HFFc6 (cell line): ENCODE measurements at places on chromosomes 1 and 21. TPM values are rescaled to one million over a fixed set of nuclear protein-coding genes. Genes with fewer than 3 reads are reported as not detected.

- H3K4me3 ChIP-seq, result no peak overlapping the region
- peaks cover 24% of the 10 kb centered on the region for H3K36me3 ChIP-seq
- peaks cover 5% of the 10 kb centered on the region for H3K27me3 ChIP-seq
- no peak overlapping the region for H3K27ac ChIP-seq
- DNase-seq, result no peak
- peaks cover 6% of the 10 kb centered on the region; the same call in 1 of the 2 replicates for H3K4me1 ChIP-seq
These were observed 32.9 kb downstream of the COL11A1 start for GRCh38 chr1:103075316-103076000.

DNA sequence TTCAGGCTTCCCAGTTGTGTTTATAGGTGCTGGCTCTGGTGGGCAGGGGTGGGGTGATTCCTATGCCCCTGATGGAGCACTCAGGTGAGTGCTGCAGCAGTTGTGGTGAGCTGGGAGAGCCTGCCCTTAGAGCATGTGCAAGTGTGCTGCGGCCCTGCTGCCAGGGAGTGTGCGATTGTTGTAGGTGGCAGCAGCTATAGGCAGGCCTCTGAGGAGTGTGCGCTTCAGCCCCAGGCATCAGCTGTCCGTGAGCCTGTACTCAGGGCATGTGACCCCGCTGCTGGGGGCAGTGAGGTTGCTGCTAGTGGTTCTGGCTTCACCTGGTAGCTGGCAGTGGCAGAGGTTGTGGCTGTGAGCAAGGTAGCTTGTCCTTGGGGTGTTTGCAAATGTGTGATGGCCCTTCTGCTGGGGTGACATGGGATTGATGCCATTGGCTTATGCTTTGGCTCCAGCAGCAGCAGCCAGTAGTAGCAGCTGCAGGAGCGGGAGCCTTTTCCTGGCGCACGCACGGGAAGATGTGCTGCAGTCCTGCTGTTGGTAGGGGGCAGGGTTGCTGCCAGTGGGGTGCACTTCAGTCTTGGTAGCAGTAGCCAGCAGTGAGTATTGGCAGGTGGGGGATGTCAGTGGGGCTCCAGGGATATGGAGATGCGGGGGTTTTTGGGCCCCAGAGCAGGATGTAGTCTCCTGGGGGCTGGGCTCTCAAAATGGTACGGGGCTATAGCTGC lies 37.7 kb downstream of the SYCP1 start:
- peaks cover 7% of the 10 kb centered on the region for H3K27me3 ChIP-seq
- H3K27ac ChIP-seq, result no peak overlapping the region
- DNase-seq, result no peak

GRCh38 chr1:92461364-92462097 lies 25.2 kb downstream of the GFI1 start:
- H3K36me3 ChIP-seq, result no peaks in the 10 kb centered on the region
- 0 out of 2 replicates have a peak overlapping the region, but pooled peaks have one; percentile 1 for H3K4me3 ChIP-seq
- peaks cover 13% of the 10 kb centered on the region for H3K4me1 ChIP-seq
- peaks cover 1% of the 10 kb centered on the region; the same call in 1 of the 2 replicates for H3K27me3 ChIP-seq
- no peak overlapping the region for H3K27ac ChIP-seq

- H3K4me3 ChIP-seq, result no peak overlapping the region
- H3K27me3 ChIP-seq, result no peaks in the 10 kb centered on the region; the same call in 1 of the 2 replicates
- no peak overlapping the region for H3K27ac ChIP-seq
- 0 out of 2 replicates have a peak, but pooled peaks cover 5% of the 10 kb centered on the region for H3K36me3 ChIP-seq
- DNase-seq, result no peak
These were observed 130.8 kb downstream of the ZBTB18 start for GRCh38 chr1:244181867-244182266.

- H3K36me3 ChIP-seq, result peaks cover 6% of the 10 kb centered on the region; the same call in 1 of the 2 replicates
- peaks cover 47% of the 10 kb centered on the region for H3K4me1 ChIP-seq
- no peak overlapping the region for H3K4me3 ChIP-seq
- no peaks in the 10 kb centered on the region; the same call in 1 of the 2 replicates for H3K27me3 ChIP-seq
- peak; percentile 34 for DNase-seq
These were observed 100.5 kb downstream of the GIPC2 start for GRCh38 chr1:78146205-78146771.

DNA sequence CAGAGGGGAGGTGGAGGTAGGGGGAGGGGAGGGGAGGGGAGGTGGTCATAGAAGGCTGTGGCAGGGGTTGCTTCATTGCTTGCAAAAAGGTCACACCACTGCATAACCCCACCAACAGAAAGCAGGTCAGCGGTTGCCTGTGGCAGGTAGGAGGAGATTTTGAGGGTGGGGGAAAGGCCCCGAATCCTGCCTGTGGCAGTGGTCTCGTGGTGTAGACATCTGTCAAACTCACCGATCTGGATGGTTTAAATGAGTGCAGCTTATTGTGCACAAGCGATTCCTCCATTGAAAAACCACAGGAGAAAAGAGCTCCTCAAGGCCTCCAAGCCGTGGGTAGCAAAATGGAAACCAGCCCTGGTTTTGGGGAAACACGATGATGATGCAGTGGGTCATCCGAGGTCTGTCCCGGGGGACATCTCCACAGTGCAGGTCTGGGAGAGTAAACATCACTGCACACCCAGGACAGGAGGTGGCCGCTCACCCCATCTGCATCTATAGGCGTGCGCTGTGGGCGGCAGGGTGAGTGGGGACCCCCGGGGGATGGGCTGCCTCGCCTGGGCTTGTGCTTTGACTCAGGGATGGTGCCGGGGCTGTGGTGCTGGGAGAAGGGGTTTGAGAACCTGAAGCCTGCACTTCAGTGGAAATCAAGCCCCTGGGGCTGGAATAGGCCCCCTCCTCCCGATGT lies 112.3 kb downstream of the CRYAA start:
- H3K4me3 ChIP-seq, result no peak overlapping the region
- no peaks in the 10 kb centered on the region for H3K4me1 ChIP-seq
- no peak for DNase-seq
- H3K27ac ChIP-seq, result no peak overlapping the region
- H3K36me3 ChIP-seq, result no peaks in the 10 kb centered on the region
- H3K27me3 ChIP-seq, result peaks cover 14% of the 10 kb centered on the region

GRCh38 chr1:162471290-162471853 lies 26.2 kb upstream of the UHMK1 start:
- H3K27me3 ChIP-seq, result peaks cover 17% of the 10 kb centered on the region
- H3K4me3 ChIP-seq, result no peak overlapping the region
- no peaks in the 10 kb centered on the region; the same call in 1 of the 2 replicates for H3K36me3 ChIP-seq
- H3K27ac ChIP-seq, result no peak overlapping the region
- no peaks in the 10 kb centered on the region for H3K4me1 ChIP-seq

DNA sequence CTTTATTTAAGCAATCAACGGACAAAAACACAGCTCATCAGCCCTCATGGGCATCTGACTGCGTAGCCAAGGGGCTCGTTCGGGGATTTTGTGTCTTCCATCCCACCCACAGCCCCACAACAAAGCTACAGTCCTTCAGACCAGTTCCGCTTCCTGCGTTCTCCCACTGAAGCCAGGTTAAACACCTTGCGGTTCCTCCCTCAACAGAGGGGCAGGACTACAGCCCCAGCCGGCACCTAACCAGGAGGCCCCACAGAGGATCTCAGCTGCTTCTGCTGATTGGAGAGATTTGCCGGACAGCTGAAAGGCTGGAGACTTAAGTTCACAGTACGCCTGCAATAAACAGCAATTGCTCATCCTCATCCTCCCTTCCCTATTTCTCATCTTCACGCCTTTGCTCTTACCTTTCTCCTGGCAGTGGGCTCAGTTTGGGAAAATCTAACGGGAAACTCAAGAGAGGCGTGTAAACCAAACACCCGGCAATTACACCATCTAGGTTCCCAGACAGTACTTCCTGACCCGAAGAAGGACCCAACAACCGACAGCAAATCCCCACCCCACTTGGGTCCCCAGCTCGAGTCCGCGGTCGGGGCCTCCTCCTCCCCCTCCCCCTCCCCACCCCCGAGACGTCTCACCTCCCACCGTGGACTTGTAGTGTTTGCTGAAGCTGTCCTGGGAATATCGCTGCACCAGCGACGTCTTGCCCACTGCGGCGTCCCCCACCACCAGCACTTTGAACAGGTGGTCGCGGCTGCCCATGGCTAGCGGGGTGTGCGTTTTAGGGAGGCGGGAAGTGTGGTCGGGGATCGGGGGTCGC lies 876 bp downstream of the RAB29 start:
- no peak for DNase-seq
- peaks cover 47% of the 10 kb centered on the region for H3K4me1 ChIP-seq
- peak overlapping the region; percentile 94 for H3K4me3 ChIP-seq
- peak overlapping the region; percentile 19; the same call in 1 of the 2 replicates for H3K27ac ChIP-seq
- peaks cover 3% of the 10 kb centered on the region; the same call in 1 of the 2 replicates for H3K36me3 ChIP-seq

DNA sequence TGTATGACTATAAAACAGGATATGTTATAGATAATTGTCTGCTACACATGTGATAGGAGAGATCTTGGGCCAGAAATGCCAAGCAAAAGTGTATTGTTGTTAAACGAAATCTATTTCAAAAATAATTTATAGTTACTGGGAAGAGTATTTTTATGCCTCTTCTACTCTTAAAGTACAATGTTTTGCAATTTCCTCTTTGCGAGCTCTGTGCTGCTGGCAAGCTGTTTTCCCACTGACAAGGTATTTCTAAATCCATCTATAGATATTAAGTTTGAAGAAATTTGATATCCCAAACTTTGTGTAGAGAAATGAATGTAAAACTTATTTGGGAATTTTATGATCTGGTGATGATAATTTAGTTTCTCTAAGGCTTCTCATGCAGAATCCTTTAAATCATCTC lies 63.3 kb upstream of the PTGFR start:
- 0 out of 2 replicates have a peak, but pooled peaks cover 6% of the 10 kb centered on the region for H3K36me3 ChIP-seq
- DNase-seq, result no peak
- H3K4me1 ChIP-seq, result peaks cover 17% of the 10 kb centered on the region
- H3K27ac ChIP-seq, result no peak overlapping the region
- H3K27me3 ChIP-seq, result peaks cover 5% of the 10 kb centered on the region; the same call in 1 of the 2 replicates

GRCh38 chr1:6414443-6414844 lies 5.3 kb downstream of the HES2 start:
- H3K27me3 ChIP-seq, result peaks cover 32% of the 10 kb centered on the region
- peak; percentile 46 for DNase-seq
- 0 out of 2 replicates have a peak overlapping the region, but pooled peaks have one; percentile 45 for H3K27ac ChIP-seq
- H3K4me1 ChIP-seq, result peaks cover 35% of the 10 kb centered on the region

DNA sequence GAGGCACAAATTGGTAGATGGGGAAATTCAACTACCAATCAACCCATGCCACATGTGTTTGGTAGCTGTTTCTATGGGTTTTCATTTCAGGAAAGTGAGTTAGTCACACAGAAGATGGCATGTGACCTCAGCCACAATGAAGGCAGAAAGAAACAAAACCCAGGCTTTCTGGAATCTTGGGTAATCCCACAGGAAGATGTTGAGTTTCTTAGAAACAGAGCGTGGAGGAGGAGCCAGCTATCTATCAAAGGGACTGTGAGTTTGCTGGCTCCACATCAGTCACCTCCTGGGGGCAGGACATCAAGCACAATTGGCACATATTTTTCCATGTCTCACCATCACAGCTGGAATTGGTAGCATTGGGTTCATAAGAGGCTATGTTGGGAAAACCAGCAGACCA lies 188.9 kb upstream of the PLXNA2 start:
- H3K27me3 ChIP-seq, result no peaks in the 10 kb centered on the region
- H3K27ac ChIP-seq, result no peak overlapping the region
- H3K4me1 ChIP-seq, result peaks cover 36% of the 10 kb centered on the region
- peak; percentile 17 for DNase-seq

DNA sequence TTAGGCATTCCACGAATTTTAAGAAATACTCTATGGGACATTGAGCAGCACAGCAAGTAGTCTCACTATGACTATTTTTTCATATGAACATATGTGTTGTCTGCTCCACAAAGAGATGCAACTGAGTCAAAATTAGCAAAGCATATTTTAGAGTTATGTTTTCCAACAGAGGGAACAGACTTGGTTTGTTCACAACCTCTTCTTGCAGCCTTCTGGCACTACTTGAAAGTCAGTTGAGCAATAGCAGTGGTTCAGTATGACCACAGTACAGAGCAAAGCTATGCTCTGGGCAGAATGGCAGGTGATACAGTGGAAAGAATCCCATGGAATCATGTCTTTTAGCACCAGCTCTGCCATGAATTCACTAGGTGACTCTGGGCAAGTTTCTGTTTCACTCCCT lies 5.2 kb downstream of the CCN1 start:
- H3K4me3 ChIP-seq, result peak overlapping the region; percentile 99
- peaks cover 62% of the 10 kb centered on the region for H3K27me3 ChIP-seq
- peak; percentile 57 for DNase-seq
- peak overlapping the region; percentile 94 for H3K27ac ChIP-seq
- H3K4me1 ChIP-seq, result peaks cover 49% of the 10 kb centered on the region
- H3K36me3 ChIP-seq, result peaks cover 56% of the 10 kb centered on the region

DNA sequence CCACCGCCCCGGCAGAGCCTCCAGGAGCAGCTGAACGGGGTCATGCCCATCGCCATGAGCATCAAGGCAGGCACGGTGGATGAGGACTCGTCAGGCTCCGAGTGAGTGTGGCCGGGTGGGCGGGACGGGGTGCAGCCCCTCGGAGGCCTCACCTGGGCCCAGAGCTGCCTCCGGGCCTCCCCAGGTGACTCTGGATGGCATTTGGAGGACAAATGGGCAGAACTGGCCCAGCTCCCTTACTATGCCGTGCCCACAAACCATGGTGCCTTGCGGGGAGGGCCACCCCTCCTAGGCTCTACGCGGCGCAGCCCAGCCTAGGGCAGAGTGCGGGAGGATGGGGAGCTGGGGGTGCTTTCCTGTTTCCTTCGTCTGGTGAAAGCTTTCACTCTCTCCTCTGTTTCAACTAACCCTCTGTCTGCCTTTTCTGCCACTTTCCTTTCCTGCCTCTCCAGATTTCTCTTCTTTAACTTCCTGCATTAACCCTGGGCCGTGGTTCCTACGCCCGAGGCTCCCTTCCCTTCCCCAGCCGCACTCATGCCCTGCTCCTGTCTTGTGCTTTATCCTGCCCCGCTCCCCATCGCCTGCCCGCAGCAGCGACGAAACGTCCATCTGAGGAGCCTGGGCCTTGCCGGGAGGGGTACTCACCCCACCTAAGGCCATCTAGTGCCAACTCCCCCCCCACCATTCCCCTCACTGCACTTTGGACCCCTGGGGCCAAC lies 9.2 kb downstream of the PSRC1 start:
- H3K4me3 ChIP-seq, result no peak overlapping the region
- peaks cover 6% of the 10 kb centered on the region; the same call in 1 of the 2 replicates for H3K27me3 ChIP-seq
- peaks cover 37% of the 10 kb centered on the region for H3K4me1 ChIP-seq
- H3K27ac ChIP-seq, result no peak overlapping the region
- DNase-seq, result no peak

DNA sequence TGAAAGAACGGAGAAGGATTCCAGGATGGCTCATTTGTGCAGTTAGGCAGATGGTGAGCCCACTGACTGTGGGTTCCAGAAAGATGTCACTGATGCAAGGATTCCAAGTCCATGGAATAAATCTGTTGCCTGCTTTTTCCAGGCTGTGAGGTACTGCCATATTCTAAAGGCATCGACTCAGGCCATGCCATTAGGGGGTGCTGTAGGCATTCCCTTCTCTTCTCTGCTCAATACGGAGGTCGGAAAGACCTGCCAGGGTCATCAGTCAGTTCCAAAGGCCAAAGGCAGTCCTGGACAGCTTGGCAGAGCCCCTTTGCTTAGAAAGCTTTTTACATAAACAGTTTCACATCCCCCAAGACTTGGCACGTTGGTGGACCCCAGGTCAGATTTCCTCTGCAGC lies 31.7 kb upstream of the TMEM125 start:
- 0 out of 2 replicates have a peak overlapping the region, but pooled peaks have one; percentile 75 for H3K27ac ChIP-seq
- H3K4me3 ChIP-seq, result no peak overlapping the region
- H3K36me3 ChIP-seq, result peaks cover 5% of the 10 kb centered on the region; the same call in 1 of the 2 replicates
- peaks cover 2% of the 10 kb centered on the region for H3K27me3 ChIP-seq
- peak; percentile 43 for DNase-seq

The OR10Z1 gene
- not detected in 3 replicates for total RNA-seq

The PRKAA2 gene
- total RNA-seq, result 0.07 to 0.51 TPM (median 0.39 TPM) in 3 replicates

The RGS7 gene
- 2.1 to 2.8 TPM (median 2.6 TPM) in 3 replicates for total RNA-seq

The SNX7 gene
- total RNA-seq, result 24.6 and 31.0 TPM in 2 replicates

The BLACAT1 gene
- not detected in 3 replicates for total RNA-seq

The CRNN gene
- not detected in 3 replicates for total RNA-seq

The CDK18 gene
- 0.10 and 1.4 TPM in 2 replicates for total RNA-seq
